Substantia nigra (tissue), 51 donors: ENCODE measurements at places on chromosomes 11 and 22.

DNA sequence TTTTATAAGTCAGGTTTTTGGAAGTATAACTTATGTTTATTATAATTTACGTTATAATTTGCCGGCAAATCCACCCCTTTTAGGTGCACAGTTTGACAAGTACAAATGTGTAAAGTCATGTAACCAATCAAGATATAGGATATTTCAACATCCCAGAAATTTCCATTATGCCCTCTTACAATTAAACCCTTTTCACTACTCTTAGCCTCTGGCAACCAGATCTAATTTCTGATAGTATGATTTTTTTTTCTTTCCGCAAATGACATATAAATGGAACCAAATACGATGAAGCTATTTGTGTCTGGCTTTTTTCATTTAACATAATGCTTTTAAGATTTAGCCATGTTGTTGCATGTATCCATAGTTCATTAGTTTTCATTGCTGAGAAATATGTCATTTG, 69.5 kb upstream of the HTATIP2 start:
- DNase-seq: no peak

DNA sequence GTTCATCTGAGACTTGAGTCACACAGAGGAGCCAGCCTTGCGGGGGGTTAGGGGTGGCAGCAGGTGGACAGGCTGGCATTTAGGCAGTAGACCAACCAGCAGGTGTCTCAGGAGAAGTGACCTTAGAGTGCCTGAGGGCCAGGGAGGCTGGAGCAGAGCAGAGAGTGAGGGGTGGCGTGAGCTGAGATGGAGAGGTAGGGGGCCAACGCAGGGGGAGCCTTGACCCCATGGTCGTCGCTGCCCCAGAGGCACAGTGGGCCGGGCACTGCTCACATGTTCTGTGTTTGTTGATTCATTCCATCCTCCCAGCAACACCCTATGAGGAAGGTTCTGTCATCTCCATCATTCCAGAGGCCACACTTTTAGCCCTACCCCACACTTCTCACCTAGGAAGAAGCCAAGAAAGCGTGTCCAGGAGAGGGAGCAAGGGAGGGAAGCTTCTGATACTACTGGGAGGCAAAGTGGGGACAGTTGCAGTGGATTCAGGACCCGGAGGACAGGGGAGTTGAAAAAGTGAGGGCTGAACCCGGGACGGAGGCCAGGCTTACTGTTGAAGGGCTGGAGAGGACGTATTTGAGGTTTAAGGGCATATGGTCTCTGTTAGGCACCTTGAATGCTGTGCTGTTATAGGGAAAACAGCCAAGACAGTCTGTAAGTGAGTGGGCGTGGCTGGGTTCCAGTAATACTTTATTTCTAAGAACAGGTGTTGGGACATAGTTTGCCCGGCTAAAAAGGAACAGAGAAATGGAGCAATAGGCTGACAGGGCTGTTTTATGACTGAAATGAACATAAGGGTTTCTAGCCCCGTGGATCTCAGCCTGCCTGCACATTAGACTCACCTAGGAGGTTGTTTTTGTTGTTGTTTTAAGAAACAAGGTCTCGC, 7.3 kb downstream of the SART1 start:
- no peak for DNase-seq

- no peak for DNase-seq
Measured at GRCh38 chr11:44709281-44709562, 17.5 kb upstream of the TSPAN18 start.

DNA sequence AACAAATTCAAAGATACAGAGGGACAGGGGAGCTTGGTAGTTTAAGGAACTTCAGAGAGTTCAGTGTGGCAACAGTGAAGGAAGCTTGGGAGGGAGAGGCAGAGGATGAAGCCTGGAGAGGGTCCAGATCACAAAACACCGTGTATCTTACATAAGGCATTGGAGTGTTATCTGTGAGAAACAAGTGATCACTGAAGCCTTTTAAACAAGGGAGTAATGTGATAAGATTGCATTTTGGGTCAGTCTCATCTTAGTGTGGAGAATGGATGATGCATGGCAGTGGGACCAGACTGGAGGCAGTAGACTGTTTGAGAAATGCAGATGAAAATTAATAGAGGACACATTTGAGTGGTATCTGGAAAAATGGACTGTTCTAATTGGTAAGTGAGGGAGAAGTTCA, 79.4 kb downstream of the EXT2 start:
- DNase-seq: no peak

GRCh38 chr22:39188809-39189208, 36.3 kb upstream of the CBX7 start:
- DNase-seq: no peak
